Natural killer cell treated with Interleukin-12 subunit alpha and Interleukin-12 subunit beta and Interleukin-15 and Interleukin-18, amount 100 ng/mL, for 72 hours (primary cell): ENCODE measurements at places on chromosomes 1 and 21.

- no peak for DNase-seq
Measured at GRCh38 chr1:14476170-14476955, 122.1 kb upstream of the KAZN start.

- no peak for DNase-seq
Measured at GRCh38 chr1:179831852-179832699, 45.5 kb downstream of the TOR1AIP2 start.

DNA sequence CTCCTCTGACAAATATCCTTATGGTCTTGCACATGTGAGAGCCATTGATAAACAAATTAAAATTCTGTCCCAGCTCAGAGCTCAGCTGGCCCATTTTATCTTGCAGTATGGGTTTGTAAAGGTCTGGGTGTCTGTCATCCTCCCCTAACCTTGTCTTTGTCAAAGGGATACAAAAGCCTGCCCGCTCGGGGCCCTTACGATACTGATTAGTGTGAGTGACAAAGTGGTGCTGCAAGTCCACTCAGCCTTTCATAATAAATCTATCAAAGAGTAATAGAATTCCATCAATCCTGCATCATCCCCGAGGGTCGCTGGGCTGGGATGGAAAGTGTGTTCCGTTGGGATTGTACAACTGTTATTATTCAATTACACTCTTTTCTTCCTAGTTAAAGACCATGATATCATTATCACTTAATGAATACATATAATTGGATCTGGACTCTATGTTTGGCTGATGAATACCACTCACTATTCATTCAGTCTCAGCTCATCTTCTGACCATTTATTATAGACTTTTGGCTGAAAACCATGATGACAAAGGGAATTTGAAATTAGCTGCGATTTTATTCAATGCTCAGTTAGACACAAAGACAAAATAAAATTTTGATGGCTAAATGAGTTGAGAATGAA, 122.5 kb upstream of the FOXD3 start:
- DNase-seq, result no peak

GRCh38 chr1:192158181-192158580, at the start of gene RGS18:
RGS18 (plus strand) TSS chr1:192158462; CDS start chr1:192158638, 176 bp downstream.
- no peak for DNase-seq

DNA sequence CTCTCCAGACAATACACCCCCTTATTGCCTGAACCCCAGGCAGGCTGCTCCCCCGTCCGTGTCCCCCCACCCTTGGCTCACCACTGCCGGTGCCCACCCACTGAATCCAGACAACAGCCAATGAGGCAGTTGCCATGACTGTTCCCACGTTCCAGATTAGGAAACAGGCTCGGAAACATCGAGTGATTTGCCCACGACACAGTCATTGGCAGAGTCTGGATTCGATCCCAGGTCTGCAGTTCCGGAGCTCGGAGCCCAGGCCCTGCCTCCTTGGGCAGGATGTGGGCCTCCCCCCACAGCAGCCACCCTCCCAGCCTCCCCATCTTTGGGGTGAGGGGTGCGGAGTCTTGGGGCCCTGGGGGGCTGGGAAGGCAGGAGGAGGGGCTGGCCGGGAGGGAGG, 20.3 kb upstream of the CLSTN1 start:
- no peak for DNase-seq

GRCh38 chr1:45012639-45013278, 705 bp downstream of the UROD start:
- DNase-seq, result no peak

DNA sequence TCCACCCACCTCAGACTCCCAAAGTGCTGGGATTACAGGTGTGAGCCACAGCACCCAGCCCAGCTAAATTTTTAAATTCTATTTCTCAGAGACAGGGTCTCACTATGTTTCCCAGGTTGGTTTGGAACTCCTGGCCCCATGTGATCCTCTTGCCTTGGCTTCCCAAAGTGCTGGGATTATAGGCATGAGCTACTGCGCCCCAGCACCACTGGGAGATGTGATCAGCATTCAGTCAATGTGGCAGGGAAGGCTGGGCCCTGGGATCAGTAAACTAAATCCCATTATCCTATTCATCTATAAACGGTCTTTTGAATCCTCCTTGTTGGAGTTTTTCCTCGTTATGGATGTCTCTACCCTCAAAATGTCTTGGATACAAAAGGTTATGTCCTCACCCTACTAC, 113.5 kb downstream of the PGBD5 start:
- no peak for DNase-seq

DNA sequence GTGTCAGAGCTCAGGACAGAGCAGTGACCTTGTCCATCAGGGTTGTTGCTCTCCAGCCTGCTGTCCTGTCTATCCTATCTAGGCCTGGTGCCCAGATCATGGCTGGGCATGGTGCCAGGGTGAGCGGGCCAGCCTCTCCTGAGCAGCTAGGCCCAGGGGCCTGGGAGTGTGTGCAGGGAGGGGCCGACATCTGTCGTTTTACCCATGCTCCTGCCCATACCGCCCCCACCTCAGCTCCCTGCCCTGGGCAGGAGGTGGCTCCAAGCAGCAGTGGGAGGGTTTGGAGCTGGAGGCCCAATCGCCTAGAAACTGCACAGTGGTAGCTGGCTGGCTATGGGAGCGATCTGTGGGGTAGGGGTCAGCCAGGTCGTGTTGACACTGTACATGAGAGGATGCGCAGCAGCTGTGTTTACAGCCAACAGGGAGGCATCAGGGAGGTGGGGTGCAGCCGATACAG, 6.5 kb downstream of the INSRR start:
- no peak for DNase-seq

- DNase-seq, result no peak
Measured at GRCh38 chr1:204370176-204370575, 10.4 kb upstream of the PLEKHA6 start.

DNA sequence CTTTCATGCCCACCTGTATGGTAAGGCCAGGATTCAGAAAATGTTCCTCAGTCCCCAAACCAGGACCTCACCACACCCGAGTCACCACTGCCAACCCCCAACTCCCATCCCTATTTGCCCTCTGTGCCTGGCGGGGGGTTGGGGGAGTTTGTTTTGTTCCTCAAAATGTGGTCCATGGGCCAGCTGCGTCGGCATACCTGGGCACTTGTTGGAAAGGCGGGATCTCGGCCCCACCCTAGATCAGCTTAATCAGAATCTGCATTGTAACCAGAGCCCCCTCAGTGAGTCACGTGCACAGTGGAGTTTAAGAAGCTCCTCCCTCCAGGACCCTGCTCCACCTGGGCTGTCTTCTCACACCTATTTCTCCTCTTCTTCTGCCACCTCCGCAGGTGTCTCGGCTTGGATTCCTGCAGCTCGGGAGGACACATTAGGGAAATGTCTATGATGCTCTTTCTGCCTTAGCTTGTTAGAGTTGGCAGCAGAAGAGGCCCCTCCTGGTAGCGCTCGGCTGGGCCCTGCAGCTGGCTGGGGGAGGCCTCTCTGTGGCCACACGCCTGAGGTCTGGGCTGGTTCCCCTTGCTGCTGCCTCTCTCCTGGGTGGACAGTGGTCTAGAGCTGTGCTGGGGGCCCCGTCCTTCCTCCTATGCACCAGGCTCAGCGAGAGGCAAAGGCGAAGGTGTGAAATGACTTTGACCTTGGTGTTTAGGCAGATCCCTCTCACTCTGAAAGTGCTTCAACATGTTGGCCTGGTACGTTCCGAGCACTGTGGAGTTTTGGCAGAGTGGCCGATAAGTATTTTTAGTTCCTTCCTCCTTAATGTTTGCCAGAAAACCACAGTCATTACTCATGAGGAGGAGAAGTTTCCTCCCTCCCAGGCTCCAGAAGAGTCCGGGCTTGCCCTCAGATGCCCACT, 41.8 kb upstream of the CAMTA1 start:
- no peak for DNase-seq

DNA sequence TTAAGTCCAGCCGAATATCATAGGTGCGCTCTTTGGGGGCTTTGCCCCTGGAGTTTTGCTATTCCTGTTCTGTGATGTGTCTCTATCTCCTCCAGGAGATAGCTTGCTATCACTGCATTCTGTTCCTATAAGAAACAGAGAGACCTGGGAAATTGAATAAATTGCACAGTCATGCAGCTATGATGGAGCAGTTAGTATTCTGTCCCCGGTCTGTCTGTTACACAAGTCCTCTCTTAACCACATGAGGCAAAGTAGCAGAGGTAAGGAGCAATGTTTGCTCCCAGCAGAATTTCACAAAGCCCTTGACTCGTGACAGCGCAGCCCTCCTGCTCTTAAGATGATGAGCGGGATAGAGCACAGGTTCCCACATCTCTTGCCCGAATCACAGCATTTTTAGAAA, 63.9 kb upstream of the GRHL3 start:
- no peak for DNase-seq

GRCh38 chr21:32256873-32257620, 21.8 kb downstream of the MIS18A start:
- no peak for DNase-seq

GRCh38 chr1:247291833-247292561, 36.1 kb downstream of the VN1R5 start:
- no peak for DNase-seq

DNA sequence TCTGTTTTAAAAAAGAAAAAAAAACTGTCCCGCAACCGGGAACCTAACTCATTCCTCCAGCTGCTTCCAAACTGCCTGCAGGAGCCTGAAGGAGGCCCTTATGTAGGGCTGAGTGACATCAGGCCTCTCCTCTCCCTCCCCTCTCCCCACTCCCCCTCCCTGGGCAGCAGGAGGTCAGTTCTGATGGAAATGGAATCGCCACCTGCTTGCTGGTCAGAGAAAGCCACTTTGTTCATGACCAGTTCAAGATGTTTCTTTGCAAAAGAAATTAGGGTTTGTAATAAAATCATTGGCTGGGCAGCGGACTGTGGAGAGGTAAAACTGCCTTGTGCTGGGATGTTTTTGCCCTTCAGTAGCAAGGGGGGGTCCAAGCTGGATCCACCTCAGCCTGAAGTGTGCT, at the start of gene MAP1LC3C:
MAP1LC3C (minus strand) TSS at position 73 of the 400 bp plus-strand sequence. CDS start 90 bp downstream, outside the sequence.
- no peak for DNase-seq

- DNase-seq, result no peak
Measured at GRCh38 chr1:233025157-233025556, 74.7 kb downstream of the NTPCR start.

DNA sequence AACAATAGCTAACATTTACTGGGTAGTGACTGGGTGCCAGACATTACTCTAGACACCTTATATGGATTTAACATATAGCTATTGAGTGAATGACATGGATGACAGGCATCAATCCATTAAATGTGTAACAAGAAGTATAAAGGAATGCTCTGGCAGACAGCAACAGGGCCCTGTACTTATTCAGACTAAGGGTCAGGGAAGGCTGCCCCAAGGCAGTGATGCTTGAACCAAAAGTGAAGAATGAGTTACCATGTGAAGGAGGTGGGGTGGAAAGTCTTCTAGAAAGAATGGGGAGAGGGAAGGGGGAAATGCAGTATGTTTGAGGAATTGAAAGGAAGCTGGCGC, 8.3 kb upstream of the PTPRF start:
- peak; percentile 31 for DNase-seq

DNA sequence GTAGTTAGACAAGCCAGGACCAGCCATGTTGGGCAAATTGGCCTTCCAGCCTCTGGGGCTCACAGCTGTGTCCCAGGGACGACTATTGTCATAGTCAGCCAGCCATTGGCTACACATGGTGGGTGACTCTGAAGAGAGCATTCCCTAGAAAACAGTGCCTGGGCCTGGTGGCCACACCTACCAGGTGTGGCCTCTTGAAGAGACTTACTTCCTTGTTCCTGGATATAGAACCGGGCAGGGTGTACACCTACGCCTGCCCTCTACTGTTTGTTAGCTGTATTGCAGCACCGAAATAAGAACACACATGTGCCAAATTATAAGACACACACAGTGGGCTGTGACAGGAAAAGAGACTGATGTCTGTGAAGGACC, 134.6 kb upstream of the ARHGEF16 start:
- DNase-seq, result no peak

DNA sequence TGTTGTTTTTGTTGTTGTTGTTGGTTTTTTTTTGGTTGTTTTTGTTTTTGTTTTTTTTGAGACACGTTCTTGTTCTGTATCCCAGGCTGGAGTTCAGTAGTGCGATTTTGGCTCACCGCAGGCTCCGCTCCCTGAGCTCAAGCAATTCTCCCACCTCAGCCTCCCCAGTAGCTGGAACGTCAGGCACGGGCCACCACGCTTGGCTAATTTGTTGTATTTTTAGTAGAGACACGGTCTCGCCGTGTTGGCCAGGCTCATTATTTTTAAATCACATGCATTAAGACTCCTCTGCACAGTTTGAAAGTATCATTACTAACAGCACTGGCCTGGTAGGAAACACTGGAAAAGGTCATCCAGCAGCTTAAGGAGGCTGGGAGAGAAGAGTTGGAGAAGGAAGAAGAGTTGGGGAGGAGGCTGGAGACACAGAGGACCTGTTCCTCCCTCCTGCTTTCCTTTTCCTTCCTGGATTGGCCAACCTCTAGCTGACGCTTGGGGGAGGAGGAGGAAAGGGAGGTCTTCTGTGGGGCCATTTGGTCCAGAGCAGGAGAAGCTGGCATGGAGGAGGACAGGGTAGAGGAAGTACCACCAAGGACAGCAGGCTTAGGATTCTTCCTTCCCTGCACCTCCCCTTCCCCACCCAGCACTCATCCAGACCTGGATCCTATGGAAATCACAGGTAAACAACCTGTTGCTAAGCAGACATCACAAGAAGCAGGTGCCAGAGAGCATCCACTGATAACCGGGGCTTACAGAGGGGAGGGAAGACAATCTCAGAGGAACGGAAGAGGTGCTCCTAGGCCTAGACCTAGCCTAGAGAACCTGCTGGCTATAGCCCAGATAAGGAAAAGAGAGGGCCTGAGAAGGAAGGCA, 71.9 kb upstream of the GOLT1A start:
- no peak for DNase-seq

DNA sequence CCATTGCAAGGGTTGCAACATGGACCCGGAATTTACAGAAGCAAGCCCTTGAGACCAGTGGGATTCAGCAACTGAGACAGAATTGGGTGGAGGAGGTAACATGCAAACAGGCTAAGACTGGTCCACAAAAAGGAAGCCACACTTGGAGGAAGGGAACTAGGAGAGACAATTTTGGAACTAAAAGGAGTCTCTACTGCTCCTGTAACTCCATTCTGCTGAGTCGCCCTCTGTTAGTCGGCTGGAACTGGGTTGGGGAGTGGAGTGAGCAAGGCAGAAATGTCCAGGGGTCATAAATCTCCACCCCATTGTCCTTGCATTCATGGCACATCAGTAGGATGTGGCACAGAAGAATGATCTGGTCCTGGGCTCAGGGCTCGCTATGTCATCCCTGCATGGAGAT, 5.1 kb downstream of the LAMB3 start:
- no peak for DNase-seq

DNA sequence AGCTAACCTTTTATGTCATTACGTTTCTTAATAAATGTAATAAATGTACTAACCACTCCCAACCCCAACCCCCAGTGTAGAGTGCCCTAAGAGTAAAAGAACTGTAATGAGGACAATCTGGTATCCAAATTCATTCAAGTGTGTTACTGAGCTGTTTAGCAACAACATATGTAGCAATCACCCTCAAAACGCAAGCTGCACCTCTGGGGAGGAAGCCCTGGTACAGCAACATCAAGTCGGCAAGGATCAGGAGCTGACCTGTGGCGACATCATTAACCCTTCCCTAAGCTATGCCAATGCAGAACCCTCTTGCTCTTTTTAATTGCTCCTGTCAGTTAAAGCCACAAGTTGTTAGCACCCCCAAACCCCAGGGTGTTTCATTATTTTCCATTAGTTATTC, 47.1 kb downstream of the STX6 start:
- DNase-seq, result no peak
